ENCODE measurements at places on chromosomes 4 and X. TPM values are rescaled to one million over a fixed set of nuclear protein-coding genes. Genes with fewer than 3 reads are reported as not detected.

The TCEAL6 gene
- total RNA-seq = not detected

The ATP1B4 gene
- total RNA-seq = not detected

The CT45A5 gene
- total RNA-seq = not detected

The SH3RF1 gene
- 35.2 TPM for total RNA-seq

The AWAT1 gene
- total RNA-seq = not detected

The CSAG2 gene
- total RNA-seq = not detected

The CPLX1 gene
- 115 TPM for total RNA-seq

The MSX1 gene
- total RNA-seq = 0.22 TPM

The FAM149A gene
- total RNA-seq = 6.8 TPM

The GPR82 gene
- not detected for total RNA-seq

The GPRASP1 gene
- 9.8 TPM for total RNA-seq

The PGAM4 gene
- total RNA-seq = not detected

The C4orf50 gene
- total RNA-seq = 0.56 TPM

The RENBP gene
- total RNA-seq = 16.1 TPM

The KIT gene
- 3.0 TPM for total RNA-seq

The GLA gene
- total RNA-seq = 29.4 TPM

The ADAMTS3 gene
- total RNA-seq = 0.10 TPM

GRCh38 chr4:15586066-15586465, 69.1 kb downstream of the FBXL5 start:
- DNase-seq = no peak

DNA sequence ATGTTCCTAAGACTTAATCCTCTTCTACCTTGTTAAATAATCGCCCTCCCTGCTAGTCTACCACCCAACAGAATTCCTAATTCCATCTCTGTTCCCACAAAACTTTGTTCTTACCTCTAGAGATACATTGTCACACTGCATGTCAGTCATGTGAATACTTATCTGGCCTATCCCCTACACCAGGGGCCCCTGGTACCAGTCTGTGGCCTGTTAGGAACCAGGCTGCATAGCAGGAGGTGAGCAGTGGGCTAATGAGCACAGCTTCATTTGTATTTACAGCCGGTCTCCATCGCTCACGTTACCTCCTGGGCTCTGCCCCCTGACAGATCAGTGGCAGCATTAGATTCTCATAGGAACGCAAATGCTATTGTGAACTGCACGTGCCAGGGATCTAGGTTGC, 73.9 kb downstream of the APBB2 start:
- DNase-seq = no peak

DNA sequence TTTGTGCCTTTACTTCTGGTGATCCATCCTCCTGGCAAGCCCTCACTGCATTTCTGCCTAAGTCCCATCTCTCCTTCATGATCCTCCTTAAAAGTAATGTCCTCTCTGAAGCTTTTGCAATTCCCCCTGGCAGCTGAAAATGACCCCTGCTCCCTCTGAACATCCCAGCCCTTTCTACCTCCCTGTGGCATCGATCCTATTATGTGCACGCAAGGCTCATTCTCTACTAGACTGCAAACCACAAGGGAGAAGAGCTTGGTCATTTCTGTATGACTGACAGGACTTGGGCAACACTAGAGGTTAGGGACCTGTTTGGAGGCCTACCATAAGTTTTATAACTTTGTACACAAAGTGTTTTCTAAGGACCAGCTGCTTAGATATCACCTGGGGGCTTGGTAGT, 50.8 kb upstream of the RAP2C start:
- no peak for DNase-seq

DNA sequence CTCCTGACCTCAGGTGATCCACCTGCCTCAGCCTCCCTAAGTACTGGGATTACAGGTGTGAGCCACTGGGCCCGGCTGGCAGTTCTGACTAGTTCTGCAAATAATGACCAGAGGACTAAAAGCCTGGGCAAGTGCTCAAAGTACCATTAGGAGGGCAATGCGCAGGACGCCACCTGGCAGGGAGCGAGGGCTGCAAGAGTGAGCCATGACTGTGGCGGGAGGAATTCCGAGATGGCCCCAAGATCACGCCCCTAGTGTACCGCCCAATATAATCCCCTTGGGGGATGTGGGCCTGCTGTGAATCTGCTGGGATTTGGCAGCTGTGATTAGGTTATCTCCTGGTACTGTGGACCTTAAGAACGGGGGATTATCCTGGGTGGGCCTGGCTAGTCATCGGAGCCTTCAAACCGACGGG, 26.2 kb upstream of the GPR78 start:
- no peak for DNase-seq

GRCh38 chr4:46946919-46947536, 38.0 kb upstream of the COX7B2 start:
- DNase-seq = no peak

DNA sequence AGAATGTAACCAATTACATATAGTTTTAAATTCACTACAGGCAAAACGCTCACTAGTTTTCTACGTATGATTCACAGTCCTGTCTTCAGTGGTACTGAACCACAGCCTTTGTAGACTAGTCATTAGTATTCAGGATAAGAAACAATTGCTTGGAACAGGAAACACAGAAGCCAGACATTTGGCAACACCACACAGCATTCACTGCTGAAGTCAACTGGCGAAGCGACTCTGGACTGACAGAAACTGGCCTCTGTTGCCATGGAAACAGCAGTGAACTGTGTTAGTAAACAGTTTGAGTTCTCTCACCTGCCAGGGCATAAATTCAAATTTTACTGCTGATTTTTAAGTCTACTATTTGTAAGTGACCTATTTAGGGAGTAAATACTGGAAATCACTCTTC, 57.6 kb downstream of the MAPK10 start:
- DNase-seq = no peak

- DNase-seq = no peak
Measured at GRCh38 chr4:163063891-163064290, 102.8 kb downstream of the NAF1 start.

GRCh38 chr4:108794136-108794535, 31.3 kb upstream of the ETNPPL start:
- no peak for DNase-seq

DNA sequence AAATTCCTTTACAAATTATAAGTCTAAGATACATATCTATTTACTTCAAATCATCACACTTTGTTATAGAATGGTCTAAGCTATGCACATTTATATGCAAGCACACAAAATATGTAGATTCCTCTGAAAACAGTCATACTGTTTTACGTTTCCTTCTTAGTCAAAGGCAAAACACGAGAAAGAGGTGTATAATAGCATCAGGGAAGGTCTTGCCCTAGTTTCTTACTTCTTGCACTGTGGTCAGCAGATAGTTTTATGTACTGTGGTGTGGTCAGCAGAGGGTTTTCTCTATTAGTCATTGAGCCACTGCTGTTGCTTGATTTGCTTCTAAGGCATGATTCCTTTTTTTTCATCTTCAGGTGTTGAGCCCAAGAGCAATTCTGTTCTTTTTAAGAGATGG, 117.7 kb downstream of the ADAM29 start:
- no peak for DNase-seq

- DNase-seq = no peak
Measured at GRCh38 chrX:103311399-103311780, 600 bp upstream of the BEX2 start.

GRCh38 chr4:122663814-122664610, 43.1 kb upstream of the IL21 start:
- no peak for DNase-seq

DNA sequence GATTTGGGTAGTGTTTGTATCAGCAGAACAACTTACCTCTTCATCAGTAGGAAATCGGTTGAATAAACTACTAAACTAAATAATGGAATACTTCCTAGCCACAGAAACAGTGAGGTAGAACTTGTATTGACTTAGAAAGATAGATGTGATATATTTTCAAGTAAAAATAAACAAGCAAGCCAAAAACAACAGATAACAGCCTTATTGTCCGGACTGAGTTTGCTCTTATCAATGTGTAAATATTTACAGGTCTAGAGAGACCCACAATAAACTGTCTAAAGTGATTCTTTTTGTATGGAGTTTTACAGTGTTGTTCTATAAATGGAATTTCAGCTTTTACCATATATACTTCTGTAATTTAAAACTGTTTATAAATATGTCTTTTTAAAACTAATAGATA, 721.8 kb downstream of the ADGRL3 start:
- no peak for DNase-seq

DNA sequence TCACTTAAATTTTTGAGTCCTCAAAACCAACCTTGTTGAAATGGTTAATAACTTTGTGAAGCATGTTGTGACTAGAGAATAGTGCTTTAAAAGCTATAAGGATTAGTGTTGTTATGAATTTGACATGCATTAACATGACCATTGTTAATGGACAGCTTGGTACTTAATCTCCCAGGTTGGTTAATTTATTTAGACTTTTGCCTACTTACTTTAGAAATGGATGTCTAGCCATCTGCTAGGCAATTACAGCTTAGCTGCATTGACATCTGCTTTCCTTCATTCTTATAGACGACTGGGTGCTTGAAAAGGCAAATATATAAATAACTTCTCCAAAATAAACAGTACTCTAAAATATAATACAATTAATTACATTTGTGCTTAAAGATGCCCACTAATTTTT, 368.0 kb downstream of the CCSER1 start:
- no peak for DNase-seq

DNA sequence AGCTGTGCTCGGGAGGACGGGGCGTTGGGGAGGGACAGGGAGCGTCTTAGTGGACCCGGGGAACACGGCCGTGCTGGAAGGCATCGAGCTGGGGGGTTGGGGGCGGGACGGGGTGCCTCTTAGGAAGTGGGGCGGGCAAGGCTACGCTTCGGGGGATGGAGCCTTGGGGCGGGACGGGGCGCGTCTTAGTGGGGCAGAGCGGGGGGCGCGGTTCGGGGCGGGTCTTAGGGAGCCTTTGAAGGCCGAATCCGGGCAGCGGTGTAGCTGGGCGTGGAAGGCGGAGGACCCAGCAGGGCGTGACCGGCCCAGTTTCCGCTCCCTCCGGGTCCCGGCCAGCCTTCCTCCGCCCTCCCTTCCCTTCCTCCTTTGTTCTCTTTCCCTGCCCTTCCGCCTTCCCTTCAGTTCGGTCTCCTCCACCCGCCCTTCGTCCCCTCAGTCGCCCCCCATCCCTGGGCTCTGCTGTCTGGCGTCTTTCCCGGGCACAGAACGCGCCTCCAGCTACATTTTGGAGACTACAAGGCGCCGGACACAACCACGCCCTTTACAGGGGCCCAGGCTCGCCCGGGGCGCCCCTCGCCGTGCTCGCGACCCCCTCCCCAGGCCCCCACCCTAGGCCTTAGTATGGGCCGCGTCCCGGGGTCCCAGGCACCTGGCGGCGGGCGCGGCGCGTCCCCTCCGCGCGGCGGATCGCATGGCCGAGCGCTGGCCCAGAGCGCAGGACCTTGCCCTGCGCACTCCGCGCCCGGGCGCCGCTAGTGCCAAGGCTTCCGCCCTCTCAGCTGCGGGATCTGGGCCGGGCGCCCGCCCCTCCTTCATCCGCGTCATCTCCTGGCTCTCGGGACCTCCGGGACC, at the start of gene ARSD:
ARSD (minus strand) TSS at position 757 of the 852 bp plus-strand sequence; CDS start at position 693, 64 bp downstream.
- peak; percentile 86 for DNase-seq

DNA sequence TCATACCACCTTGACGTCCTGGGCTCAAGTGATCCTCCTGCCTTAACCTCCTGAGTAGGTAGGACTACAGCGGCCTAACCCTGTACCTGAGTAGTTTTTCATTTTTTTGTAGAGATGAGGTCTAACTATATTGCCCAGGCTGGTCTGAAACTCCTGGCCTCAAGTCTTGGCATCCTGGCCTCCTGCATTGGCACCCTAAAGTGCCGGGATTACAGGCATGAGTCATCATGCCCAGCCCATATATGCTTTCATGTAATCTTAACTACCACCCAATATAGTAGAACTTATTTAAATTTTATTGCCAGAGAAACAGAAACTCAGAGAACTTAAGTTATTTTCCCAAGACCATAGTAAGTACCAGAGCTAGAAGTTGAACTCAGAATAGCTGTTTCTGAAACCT, 27.1 kb downstream of the AFM start:
- DNase-seq = no peak

- DNase-seq = no peak
Measured at GRCh38 chr4:101103381-101104142, 243.8 kb downstream of the PPP3CA start.

GRCh38 chrX:9351126-9351525, 113.7 kb upstream of the TBL1X start:
- no peak for DNase-seq

GRCh38 chr4:145414841-145415240, 66.8 kb upstream of the SMAD1 start:
- no peak for DNase-seq

DNA sequence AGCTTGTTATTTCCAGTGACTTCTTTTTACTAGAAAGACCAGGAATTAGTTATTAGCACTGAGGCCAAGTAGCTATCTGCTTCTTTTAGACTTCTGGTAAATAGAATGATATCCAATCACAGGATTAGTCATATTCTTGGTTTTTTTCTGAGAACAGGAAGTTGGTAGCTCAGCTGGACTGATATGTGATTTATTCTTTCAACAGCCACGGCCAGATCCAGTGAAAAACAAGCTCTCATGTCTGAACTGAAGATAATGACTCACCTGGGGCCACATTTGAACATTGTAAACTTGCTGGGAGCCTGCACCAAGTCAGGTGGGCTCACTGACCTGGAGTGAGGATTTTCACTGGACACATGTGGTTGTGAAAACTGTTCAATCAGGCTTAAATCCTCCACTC, 48.6 kb downstream of the PDGFRA start:
- DNase-seq = no peak

- DNase-seq = no peak
Measured at GRCh38 chrX:13664020-13664419, 11.1 kb downstream of the TCEANC start.

DNA sequence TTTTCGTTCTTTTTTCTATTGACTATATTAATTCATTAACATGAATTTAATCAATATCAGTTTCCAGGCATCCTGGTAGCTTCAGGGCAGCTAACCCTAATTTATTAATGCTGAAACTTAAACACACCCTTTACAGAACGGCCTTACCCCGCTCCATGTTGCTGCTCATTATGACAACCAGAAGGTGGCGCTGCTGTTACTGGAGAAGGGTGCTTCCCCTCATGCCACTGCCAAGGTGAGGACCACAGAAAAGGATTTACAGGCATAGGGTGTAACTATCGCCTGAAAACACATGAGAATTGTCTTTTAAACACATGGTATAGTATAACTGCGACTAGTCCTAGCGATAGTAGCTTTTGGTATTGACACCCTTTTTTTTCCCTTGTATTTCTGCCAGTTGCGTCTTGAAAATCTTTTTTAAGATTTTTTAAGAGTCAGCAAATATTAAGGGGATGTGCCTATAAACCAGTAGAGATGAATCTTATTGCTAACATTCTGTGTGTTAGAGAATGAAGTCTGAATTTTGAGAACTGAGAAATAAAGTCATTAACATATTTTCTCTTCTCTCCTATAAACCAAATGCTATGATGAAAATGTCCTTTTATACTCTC, 229.0 kb downstream of the ANK2 start:
- DNase-seq = peak; percentile 78

GRCh38 chr4:104571341-104571740, 76.6 kb upstream of the CXXC4 start:
- no peak for DNase-seq

DNA sequence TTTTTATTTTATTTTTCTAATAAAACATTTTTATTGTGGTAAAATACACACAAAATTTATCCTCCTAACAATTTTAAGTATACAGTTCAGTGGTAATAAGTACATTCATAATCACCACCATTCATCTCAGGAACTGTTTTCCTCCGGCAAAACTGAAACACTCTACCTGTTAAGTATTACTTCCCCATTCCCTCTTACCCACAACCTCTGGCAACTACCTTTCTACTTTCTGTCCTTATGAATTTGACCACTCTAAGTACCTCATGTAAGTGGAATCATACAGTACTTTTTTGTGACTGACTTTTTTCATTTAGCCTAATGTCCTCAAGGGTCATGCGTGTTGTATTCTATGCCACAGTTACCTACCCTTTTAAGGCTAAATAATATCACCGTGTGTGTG, 21.1 kb upstream of the HSFX4 start:
- no peak for DNase-seq
